Stimulated activated CD4-positive, alpha-beta T cell treated with anti-CD3 and anti-CD28 coated beads, Interleukin-12 subunit alpha, Interleukin-12 subunit beta, amount 100 ng/mL, for 4 hours (primary cell): ENCODE measurements at places on chromosomes 4 and X.

GRCh38 chr4:148883435-148883834 is 441.2 kb upstream of the NR3C2 start:
- no peak for DNase-seq

- no peak for DNase-seq
These were observed 8.7 kb downstream of the EGF start for GRCh38 chr4:109921384-109921808.

- DNase-seq, result no peak
These were observed 164.7 kb downstream of the DCLK2 start for GRCh38 chr4:150242820-150243458.

DNA sequence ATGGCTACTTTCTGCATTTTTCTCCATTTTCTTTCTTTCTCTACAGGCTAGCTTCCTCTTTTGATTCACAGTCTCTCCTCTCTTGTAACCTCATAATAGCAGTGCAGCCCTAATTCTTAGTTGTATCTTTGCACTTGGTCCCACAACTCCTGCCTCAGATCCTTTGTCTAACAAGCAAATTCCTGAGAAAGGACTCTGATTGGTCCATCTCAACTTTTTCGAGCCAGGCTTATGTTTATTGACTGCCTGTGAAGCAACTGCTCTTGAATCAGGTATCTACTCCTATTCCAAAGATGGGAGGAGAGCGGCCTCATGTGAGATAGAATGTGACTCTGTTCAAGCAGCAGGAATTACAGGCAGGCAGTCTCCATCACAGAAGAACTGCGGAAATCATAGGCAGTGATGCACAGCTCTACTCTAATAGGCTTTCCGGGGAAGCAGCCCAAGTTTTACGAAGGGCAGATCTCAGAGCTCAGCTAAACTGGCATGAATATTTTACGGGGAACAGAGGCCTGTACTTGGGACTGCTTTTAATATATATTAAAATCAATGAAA is 123.5 kb downstream of the GABRB1 start:
- no peak for DNase-seq

DNA sequence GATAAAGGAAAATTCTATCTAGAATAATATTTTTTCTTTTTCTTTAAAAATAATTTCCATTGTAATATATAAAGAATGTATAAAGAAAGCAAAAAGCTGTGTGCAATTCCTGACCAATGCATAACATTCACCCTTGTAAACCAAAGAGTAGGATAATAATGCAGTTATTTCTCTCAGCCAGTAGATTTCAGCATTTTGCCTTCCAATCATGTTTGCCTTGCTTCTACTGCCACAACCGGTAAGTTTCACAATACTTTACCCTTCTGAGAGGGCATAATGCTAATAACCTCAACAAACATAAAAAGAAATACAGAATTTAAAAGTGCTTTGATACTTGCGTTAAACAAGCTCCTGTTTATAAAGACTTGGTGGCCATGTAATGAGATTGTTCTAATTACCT is 59.9 kb downstream of the CHIC2 start:
- no peak for DNase-seq

GRCh38 chr4:103292373-103292772 is 94.2 kb upstream of the CENPE start:
- DNase-seq, result no peak

- no peak for DNase-seq
These were observed 10.2 kb upstream of the CXCL13 start for GRCh38 chr4:77595364-77595973.
